ENCODE measurements at places on chromosomes 16 and 17.

- DNase-seq: no peak
Observed at GRCh38 chr16:57159447-57159846, 26.4 kb downstream of the PSME3IP1 start.

- no peak for DNase-seq
Observed at GRCh38 chr17:44794851-44795413, 35.2 kb downstream of the GJC1 start.

DNA sequence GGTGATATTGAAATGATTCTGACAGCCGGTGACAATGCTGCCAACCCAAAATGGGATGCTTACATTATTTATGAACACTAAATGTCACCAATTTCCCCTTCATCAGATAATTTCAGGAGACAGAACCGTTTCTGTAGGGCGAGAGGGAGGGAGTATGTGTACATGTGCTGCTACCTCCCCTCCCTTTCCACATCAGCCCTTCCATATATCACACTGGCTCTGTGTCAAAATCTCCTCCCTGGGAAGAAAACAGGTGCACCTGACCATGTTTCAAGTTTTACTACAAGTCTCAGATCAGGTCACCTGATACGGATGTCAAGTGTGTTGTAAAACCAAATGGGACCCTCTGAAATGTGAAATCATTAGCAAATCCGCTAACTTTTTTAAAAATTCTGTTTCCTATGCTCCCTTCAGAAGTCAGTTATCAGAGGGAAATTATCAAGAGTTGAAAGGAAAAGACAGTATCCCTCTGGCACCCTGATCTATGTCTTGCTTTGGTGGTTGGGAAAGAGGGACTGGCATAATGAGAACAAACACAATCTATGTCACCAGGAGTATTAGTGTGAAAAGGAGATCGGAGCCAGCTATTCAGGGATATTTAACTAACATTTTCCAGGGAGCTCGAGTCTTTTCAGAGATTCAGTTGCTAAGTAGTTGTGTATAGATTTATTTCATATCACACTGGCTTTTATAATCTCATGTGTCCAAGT, 1002.3 kb upstream of the CDH8 start:
- no peak for DNase-seq

GRCh38 chr17:77792626-77793025, 165.9 kb upstream of the TNRC6C start:
- no peak for DNase-seq

- no peak for DNase-seq
Observed at GRCh38 chr17:30173649-30174048, 57.0 kb downstream of the NSRP1 start.

- DNase-seq: no peak
Observed at GRCh38 chr17:66593116-66593515, 241.8 kb upstream of the CACNG5 start.

GRCh38 chr16:10370096-10370726, 15.7 kb upstream of the ATF7IP2 start:
- no peak for DNase-seq

- DNase-seq: no peak
Observed at GRCh38 chr17:3755335-3756030, 31.8 kb downstream of the HASPIN start.

GRCh38 chr17:61587807-61588660, 3.0 kb downstream of the NACA2 start:
- DNase-seq: no peak

Measured in central memory CD4-positive, alpha-beta T cell (primary cell).